CD4-positive, alpha-beta T cell treated with Interleukin-4 for 1 hour (primary cell): ENCODE measurements at places on chromosomes 13 and 19.

DNA sequence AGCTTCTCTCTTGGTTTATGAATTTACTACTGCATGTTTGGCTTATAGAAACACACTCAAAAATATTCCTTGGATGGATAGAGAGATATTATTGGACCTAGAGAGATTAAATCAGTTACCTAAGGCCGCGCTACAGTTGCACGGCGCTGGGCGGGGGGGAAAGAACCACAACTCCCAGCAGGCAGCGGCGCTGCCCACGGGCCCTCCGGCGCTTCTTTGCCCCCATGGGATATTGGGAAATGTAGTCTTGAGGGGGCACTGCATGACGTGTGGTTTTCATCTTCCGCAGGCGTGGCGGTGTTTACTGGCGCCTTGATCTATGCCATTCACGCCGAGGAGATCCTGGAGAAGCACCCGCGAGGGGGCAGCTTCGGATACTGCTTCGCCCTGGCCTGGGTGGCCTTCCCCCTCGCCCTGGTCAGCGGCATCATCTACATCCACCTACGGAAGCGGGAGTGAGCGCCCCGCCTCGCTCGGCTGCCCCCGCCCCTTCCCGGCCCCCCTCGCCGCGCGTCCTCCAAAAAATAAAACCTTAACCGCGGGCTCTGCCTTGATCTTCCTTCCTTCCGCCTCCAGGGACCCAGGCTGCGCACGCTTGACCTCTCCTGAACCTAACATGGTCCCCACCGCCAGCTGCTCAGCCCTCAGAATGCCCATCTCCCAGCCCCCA lies 4.8 kb downstream of the EMP3 start:
- peak; percentile 89 for DNase-seq

DNA sequence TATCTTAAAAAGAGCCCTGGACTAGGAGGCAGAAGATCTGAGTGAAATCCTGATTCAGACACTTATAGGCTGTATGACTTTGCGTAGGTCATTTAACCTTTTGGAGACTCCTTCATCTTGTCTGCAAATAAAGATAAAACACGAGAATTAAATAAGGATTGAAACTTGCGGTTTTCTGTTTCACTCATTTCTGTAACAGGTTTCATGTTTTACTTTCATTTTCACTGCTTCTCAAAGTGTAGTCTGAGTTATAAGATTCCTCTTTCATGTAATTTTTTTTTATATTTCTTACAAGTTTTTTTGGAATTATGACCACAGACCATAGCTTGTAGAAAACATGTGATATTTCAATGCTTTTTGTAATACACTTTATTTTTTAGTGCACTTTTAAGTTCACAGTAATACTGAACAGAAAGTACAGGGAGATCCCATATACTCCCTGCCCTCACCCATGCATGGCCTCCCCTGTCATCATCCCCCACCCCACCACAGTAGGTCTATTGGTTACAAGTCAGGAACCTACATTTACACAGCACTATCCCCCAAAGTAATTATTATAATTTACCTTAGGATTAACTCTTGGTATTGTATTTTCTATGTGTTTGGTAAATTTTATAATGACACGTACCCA lies 174.6 kb downstream of the ITGBL1 start:
- DNase-seq: no peak

- DNase-seq: no peak
These were observed 87.4 kb upstream of the ARHGEF7 start for GRCh38 chr13:111027458-111028439.

- no peak for DNase-seq
These were observed 5.1 kb downstream of the PAF1 start for GRCh38 chr19:39385629-39386411.

DNA sequence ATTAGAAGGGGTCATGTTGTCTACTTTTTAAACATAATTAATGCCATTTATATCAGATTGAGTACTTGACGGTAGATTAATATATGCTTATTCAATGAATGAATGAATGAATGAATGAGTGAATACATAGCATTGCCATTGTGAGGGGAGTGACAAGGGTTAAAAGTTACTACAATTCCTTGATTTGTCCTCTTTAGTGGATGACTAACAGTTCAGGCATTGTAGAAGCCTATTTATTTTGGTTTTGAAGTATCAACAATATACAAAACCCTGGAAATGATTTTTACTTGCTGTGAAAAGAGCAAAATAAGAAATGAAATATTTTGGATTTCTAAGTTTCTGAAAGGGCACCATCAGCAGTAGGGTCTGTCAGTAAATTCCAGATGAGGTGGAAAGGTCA lies 122.7 kb downstream of the CYSLTR2 start:
- no peak for DNase-seq

GRCh38 chr13:31801088-31801487 lies 61.8 kb downstream of the RXFP2 start:
- no peak for DNase-seq

- no peak for DNase-seq
These were observed 12.9 kb downstream of the CEBPG start for GRCh38 chr19:33386361-33386858.

DNA sequence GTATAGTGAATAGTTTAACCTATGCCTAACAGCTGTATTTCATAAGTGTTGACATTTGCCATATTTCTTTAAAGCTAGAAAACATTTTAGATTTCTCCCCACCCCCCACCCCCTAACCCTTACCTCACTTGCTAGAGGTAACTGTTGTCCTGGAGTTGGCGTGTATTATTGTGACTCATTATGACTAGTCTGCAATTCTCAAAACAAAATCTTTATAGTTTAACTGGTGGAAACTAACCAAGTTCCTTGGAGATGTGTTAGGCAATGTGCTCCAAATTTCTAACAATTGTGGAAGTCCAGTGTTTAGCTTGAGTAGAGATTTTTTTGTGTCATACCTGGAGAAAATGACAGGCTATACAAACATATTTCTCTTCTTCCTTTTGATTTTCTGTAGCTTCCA lies 38.0 kb downstream of the KCTD4 start:
- no peak for DNase-seq

DNA sequence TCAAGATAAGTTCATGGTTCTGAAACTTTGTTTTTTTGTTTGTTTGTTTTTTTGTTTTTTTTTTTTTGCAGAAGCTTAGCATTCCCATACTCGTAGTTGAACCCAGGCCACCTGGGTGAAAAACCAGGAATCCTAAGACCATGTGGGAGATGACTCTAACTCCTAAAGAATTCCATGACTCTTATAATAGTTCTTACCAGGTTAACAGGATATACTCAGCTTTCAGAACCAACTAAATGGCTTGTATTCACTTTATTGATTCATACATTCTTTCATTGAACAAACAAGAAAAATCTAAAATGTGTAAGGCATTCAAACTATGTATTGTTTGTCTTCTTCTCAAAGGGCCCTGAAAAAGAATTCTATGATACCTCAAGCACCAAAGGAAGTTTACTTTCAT lies 40.5 kb upstream of the KLF5 start:
- no peak for DNase-seq

DNA sequence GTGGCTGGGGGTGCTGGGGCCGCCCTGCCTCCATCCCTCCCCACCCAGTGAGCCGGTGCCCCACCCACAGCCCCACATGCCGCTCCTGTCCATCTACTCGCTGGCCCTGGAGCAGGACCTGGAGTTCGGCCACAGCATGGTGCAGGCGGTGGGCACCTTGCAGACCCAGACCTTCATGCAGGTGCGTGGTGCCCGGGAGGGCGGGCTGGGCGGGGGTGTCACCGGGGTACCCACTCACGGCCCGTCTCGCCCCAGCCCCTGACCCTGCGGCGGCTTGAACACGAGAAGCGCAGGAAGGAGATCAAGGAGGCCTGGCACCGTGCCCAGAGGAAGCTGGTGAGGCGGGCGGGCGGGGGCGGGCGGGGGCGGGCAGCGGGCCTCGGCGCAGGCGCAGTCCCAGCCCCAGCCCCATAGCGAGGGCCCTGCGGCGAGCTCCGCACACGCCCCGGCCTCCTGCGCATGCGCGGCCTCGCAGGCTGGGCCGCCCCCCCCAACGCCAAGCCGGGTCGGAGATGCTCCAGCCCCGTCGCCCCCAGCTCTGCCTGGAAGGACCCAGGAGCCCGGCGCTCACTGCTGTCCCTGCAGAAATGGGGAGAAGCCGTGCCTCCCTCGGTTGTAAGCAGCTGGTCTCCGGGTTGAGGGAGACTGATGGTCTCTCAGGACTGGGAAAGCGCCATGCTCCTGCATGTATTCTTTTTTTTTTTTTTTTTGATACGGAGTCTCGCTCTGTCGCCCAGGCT lies 7.7 kb downstream of the ARHGAP45 start:
- DNase-seq: peak; percentile 94

- DNase-seq: no peak
These were observed 2840.3 kb upstream of the PCDH20 start for GRCh38 chr13:64255988-64256387.

- DNase-seq: no peak
These were observed 52.6 kb downstream of the RASA3 start for GRCh38 chr13:114079601-114080536.

DNA sequence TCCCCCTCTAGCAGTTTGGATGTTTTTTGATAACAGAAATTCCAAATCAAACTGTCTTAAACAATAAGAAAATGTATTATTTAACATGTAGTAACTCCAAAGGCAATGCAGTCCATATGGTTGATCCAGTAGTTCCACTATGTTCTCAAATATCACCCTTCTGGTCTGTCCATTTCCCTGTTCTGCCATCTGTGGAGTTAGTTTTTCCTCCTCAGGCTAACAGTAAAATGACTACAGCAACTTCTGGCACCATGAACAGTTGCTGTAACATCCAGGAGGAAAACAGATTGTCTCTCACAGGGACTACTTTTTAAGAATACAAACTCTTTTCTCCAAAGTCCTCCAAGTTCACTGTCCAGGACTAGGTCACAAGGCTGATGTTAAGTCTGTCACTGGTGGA lies 455.4 kb downstream of the FGF14 start:
- no peak for DNase-seq
